ENCODE measurements at places on chromosomes 12 and 14. TPM values are rescaled to one million over a fixed set of nuclear protein-coding genes. Genes with fewer than 3 reads are reported as not detected.
A peak's percentile ranks its signal among the peaks of the same experiment; 100 is the strongest.

MMP19 gene
- polyA plus RNA-seq = 0.61 TPM

HHIPL1 gene
- polyA plus RNA-seq = 1.8 TPM

LRRIQ1 gene
- polyA plus RNA-seq = 30.3 TPM

GPR135 gene
- 5.2 TPM for polyA plus RNA-seq

PTPRQ gene
- polyA plus RNA-seq = 36.6 TPM

VASH1 gene
- 44.5 TPM for polyA plus RNA-seq

PROX2 gene
- polyA plus RNA-seq = 0.63 TPM

FOXA1 gene
- polyA plus RNA-seq = 5.1 TPM

NXPH4 gene
- polyA plus RNA-seq = 3.7 TPM

CINP gene
- 34.1 TPM for polyA plus RNA-seq

DEPDC4 gene
- polyA plus RNA-seq = 5.7 TPM

LRRC10 gene
- not detected for polyA plus RNA-seq

DNA sequence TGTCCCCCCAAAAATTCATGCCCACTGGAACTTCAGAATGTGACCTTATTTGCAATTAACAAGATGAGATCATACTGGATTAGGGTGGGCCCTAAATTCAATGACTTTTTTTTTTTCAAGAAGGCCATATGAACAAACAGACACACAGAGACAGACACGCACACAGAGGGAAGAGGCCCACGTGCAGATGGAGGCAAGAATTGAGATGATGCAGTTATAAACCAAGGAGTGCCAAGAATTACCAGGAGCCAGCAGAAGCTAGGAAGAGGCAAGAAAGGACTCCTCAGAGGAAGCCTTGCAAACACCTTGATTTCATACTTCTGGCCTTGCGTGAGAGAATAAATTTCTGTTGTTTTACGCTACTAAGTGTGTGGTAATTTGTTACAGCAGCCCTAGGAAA is 33.4 kb downstream of the NELL2 start:
- DNase-seq = no peak

DNA sequence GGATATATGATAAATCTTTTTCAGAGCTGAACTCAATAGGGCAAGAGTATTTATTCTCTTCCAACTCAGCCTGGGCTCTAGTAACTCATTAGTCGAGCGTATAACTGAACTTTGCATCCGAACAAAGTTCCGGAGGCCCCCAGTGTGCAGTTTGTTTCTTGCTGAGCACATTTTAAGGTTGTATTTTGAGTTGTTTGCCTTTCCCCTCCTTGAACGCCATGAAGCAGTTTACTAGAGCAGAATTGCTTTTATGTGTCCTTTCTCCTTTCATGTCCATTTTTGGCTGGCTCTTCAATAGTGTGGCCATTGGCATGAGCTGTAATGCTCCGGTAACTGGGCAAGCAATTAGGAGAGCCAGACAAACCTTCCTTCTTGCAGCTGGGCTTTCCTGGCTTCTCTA is 105.3 kb downstream of the WIF1 start:
- no peak for DNase-seq

GRCh38 chr14:48289701-48290100 is 614.3 kb upstream of the MDGA2 start:
- no peak for DNase-seq

DNA sequence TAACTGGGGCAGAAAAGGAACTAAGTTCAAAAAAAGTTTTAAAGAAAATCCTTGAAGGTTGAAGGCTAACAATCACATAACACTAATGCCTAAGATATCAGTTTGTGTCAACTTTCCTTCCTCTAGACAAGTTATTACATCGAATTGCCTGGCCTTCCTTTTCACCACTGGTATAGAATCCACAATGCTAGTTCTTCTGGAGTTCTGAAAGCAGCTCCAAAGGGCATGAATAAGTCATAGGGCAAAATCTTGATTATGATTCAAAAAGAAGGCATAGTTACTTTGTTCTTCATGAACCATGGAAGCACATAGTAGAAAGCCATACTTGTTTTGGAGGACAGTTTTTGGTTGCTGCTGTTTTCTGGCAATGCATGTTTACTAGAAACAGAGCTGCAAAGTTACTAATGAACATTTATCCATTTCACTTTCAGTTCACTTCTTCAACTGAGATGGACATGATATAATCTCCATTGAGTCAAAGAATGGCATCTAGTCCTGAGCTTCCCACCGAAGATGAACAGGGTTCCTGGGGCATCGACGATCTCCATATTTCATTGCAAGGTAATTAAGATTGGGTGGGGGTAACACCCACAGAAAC is 56.0 kb downstream of the SYNE2 start:
- DNase-seq = no peak

GRCh38 chr14:21860172-21860571 is 186.6 kb upstream of the OR4E1 start:
- no peak for DNase-seq

GRCh38 chr12:106841510-106842302 is 67.2 kb downstream of the RIC8B start:
- DNase-seq = peak; percentile 57

GRCh38 chr12:89189448-89189847 is 162.9 kb downstream of the DUSP6 start:
- no peak for DNase-seq

- DNase-seq = no peak
Observed at GRCh38 chr14:93949511-93950075, 22.4 kb downstream of the FAM181A start.

- no peak for DNase-seq
Observed at GRCh38 chr12:3061059-3061458, 16.1 kb upstream of the TSPAN9 start.

DNA sequence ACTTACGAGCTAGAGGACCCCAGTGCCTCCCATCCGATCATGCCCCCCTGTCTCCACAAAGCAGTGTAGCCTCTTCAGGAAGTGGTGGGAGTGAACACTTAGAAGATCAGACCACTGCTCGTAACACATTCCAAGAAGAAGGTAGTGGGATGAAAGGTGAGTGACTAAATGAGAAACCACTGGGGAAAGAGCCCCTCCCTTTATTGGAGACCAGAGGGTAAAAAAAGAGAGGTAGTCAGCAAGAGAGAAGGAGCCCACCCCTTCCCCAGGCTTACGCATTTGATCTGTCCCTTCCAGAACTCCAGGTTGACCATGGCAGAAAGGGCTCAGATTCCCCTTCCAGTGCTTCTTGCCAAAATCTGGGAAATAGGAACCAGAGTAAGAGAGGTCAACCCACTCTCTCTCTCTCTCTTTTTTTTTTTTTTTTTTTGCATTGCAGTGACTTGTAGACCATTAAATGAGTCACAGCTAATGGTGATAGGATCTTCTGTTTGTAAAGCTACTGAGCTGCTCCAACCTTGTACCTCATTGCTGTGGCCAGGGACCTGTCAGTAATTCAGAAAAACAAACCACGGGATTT is 165.4 kb downstream of the GCH1 start:
- DNase-seq = no peak

- DNase-seq = peak; percentile 60
Observed at GRCh38 chr14:69574263-69574953, at the start of gene CCDC177. Gene CCDC177, minus strand, starts transcription at chr14:69574871. Its CDS starts 1,249 bp downstream, at chr14:69573622.

- peak; percentile 61 for DNase-seq
Observed at GRCh38 chr12:123043536-123044001, 63.1 kb downstream of the ARL6IP4 start.

GRCh38 chr12:87660987-87661774 is 368.0 kb downstream of the C12orf50 start:
- DNase-seq = no peak

- no peak for DNase-seq
Observed at GRCh38 chr12:7797698-7798398, 8.6 kb downstream of the NANOG start.

DNA sequence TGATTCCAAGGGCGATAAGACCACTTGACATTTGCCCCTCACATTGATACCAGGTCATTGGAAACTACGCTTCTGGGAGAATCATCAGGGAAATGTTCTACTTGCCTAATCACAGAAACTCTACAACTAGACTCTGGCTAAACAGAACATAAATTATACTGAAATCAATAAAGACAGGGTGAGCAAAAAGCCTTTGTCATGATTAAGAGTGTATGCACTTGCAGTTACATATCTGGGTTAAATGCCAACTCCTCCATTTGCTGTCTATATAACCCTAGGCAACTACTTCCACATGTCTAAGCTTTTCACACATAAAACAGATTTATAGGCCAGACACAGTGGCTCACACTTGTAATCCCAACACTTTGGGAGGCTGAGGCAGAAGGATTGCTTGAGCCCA is 125.7 kb downstream of the PHLDA1 start:
- DNase-seq = no peak

- peak; percentile 23 for DNase-seq
Observed at GRCh38 chr12:22377731-22378496, 43.4 kb upstream of the ST8SIA1 start.

GRCh38 chr14:62994096-62994495 is 51.2 kb downstream of the KCNH5 start:
- DNase-seq = no peak

DNA sequence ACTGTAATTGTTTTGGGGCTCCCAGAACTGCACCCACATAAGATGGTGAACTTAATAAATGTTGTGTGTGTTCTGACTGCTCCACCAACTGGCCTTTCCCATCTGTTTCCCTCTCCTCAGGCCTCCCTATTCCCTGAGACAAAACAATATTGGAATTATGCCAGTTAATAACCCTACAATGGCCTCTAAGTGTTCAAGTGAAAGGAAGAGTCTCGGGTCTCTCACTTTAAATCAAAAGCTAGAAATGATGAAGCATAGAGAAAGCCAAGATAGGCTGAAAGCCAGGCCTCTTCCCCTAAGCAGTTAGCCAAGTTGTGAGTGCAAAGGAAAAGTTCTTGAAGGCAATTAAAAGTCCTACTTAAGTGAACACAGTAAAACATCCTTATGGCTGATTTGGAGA is 13.4 kb downstream of the ACOT6 start:
- DNase-seq = no peak

DNA sequence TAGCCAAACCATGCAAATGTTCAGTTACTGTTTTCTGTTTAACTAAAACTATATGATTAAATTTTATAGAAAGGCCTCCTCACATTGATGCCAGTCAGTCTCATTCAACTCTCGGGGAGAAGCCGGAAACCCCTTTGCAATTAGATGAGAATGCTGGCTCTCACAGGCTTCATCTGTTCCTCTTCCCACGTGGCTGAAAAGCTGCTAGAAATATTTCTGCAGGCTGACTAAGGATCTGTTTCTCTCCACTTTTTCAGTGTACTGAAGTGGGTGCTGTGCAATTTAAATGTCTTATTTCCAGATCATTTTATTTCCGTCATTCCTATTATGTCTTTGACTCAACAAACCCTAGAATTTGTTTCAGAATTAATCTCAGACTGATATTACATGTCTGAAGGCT is 17.4 kb upstream of the KCNH3 start:
- no peak for DNase-seq

DNA sequence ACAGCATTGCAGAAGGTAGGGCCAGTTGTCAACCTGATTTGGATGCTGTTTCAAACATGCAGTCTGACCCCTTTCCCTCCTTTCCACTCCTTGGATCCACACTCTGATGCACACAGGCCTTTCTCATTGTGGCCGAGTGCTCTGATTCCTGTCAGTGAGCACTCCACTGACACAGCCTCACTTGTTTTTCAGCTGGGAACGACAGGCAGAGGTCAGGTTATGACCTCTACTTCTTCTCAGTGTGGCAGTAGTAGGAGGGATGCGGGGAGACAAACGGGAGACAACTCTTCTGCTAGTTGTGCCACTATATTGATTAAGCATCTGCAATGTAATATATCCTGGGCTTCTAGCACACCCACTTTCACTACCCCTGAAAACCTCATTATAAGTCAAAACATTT is 61.8 kb downstream of the DERA start:
- DNase-seq = no peak

DNA sequence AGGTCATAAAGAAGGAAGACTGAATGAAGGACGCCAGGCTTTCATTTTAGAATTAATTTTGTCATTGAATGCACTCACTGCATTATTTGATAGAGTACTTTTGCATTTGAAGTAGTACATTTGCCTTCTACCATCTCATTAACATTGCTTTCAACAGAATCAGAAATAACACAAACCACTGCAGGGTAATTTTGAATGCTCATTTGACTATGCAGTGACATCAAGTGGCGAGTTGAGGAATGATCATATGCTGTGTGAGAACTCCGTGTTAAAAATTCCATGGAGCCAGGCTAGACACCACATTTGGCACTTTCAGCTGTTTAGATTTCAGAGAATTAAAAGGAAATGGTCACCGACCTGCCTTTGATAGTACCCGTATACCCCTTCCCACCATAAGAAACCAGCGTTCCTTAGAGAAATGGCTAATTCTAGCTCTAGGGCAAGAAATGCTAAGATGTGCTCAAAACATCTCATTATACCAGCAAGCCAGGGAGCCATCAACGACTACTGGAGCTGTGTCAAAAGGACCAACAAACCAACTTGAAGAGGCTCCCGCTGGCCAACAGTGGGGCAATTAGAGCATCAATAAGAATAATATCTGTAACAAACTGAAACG is 16.5 kb downstream of the HEBP1 start:
- peak; percentile 41 for DNase-seq

All from renal pelvis (tissue), 12 donors.